Activated T-helper 17 cell treated with anti-CD3 and anti-CD28 coated beads, Interleukin-2, amount 50 U/mL, for 72 hours (primary cell): ENCODE measurements at places on chromosomes 13 and 19. TPM values are rescaled to one million over a fixed set of nuclear protein-coding genes. Genes with fewer than 3 reads are reported as not detected.

Gene ZNF547
- total RNA-seq: 5.4 TPM

Gene JUNB
- total RNA-seq: 586 TPM

- ATAC-seq: no peak
Measured at GRCh38 chr13:57624565-57625435, 6.7 kb upstream of the PCDH17 start.

DNA sequence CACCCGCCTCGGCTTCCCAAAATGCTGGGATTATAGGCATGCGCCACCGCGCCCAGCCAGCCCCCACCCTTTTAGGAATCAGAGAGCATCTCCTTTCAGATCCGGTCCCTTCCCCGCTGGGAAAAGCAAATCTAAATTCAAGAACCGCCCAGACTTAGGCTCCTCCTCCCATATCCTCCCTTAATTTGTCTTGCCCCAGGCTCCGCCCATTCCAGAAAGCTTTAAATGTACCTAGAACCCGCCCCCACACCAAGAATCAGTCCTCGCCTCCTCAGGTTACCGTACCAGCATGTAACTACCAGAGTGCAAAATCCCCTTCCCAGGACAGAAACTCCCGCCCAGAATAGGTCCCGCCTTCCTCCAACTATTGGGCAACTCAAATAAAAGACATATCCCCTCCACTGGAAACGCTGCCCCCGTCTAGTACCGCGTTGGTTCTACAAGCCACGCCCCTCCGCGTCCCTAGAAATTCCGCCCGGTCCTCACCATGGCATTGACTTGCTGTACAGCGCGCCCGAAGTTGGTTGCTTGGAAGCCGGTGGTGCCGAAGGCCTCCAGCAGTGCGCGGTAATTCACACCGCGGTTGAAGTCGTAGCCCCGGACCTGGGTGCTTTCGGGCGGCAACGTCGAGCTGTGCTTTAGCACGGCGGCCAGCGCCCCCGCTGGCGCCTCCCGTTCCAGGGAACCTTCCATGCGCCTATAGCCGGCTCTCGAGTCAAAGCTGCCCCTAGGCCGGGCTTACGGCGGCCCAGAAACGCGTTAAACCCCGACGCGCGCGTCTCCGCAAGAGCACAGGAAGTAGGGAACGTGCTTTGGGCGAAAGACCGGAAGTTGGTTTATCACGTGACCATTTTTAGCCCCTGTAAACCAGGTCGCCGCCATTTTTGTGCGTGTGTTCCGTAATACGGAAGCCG lies at the start of gene DHPS:
TSS of gene DHPS (minus strand) at position 807 of the 914 bp plus-strand sequence. CDS start at position 693, 114 bp downstream.
- peak; percentile 87 for ATAC-seq

- no peak for ATAC-seq
Measured at GRCh38 chr19:44628793-44629192, 14.9 kb upstream of the PVR start.

Gene MRPL54
- 57.2 TPM for total RNA-seq

GRCh38 chr19:38946229-38947010 lies 15.7 kb downstream of the MRPS12 start:
- ATAC-seq: no peak

GRCh38 chr19:44567745-44568144 lies 38.3 kb upstream of the CEACAM20 start:
- ATAC-seq: no peak
